Activated T-cell treated with anti-CD3 and anti-CD28 coated beads for 1 hour (primary cell): ENCODE measurements at places on chromosomes 3 and 15.

DNA sequence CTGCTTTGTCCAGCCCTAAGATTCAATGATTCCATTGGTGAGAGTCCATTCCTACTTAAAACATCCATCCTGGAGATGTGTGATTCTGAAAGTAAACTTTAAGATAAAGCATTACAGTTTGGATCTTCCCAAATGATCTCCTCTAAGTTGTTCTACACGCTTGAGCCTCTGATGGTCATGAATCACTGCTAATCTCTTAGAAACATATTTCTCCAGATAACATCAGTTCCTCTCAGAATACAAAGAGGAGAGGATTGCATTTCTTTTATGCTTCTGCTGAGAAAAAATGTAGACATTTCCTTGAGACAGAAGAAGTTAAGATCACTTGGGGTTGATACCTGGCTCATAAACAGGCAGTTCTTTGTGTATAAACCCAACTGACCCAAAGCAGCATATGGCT is 281.2 kb upstream of the DPH6 start:
- DNase-seq = no peak

DNA sequence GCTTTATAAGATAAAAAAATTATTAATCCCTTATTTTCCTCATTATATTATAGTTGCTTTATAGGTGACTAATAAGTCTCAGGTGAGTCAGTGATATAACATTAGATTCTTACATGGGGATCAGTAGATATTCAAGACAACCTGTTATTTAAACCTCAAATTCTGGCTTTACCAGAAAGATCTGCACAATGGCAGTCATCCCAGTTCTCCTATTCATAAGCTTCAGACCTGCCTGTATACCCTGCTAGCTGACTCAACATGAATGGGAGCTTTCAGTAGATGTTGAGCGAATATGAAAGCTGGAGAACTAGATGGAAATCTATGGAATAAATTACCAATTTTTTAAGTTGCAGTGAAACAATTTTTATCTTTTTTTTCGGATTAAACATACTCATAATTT is 20.5 kb upstream of the CCDC54 start:
- no peak for DNase-seq

DNA sequence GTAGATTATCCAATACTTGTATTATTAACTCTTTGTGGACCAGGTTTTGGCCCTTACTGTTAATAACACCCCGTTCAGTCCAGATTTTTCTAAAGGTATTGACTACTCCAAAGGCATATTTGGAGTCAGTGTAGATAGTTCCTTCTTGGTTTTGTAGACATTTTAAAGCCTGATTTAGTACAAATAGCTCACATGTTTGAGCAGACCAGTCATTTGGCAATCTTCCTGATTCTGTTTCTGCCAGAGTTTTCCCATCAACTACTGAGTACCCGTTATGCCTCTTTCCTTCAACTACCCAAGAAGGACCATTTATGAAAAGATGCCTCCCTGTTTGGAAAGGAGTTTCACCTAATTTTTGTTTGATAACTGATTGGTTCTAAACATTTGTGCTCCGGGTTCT is 82.0 kb downstream of the CHCHD4 start:
- DNase-seq = no peak

- DNase-seq = no peak
Observed at GRCh38 chr3:48637305-48637704, 2.0 kb upstream of the SLC26A6 start.

DNA sequence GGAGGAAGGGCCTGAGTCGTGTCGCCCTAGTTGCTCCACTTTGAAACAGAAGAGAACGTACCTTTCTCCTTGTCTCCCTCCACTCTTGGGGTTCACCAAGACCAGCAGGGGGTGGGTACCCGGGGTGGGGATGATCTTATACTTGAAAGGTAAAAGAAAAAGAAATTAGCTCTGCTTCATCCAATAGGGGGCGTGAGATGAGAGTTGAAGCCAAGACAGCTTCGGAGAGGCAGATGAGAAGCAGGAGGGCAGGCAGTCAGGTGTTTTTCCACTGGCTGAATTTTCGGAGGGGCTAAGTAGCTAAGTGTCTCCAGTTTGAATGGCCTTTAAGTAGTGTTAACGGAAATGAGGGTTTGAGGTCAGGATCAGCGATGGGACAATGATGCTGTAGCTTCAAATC is 100.4 kb downstream of the DGKG start:
- DNase-seq = no peak
